ENCODE measurements at places on chromosomes 16 and 17. TPM values are rescaled to one million over a fixed set of nuclear protein-coding genes. Genes with fewer than 3 reads are reported as not detected.

Gene SLC6A4
- not detected for total RNA-seq

Gene USP6
- not detected for total RNA-seq

Gene PDILT
- total RNA-seq: not detected

Gene CES5A
- total RNA-seq: not detected

DNA sequence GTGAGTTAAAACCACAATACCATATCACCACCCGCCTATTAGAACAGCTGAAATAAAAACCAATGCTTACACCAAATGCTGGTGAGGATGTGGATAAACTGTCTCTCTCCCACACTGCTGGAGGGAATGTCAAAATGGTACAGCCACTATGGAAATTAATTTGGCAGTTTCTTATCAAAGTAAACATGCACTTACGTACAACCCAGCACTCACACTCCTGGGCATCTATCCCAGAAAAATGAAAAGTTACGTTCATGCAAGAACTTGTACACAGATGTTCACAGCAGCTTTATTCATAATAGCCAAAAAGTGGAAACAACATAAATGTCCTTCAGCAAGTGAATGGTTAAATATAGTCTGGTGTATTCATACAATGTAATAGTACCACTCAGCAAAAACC lies 173.2 kb upstream of the MYOCD start:
- no peak for DNase-seq

Data from A172 (cell line).